ENCODE measurements at places on chromosomes 13 and 19.

- peak; percentile 70 for DNase-seq
Measured at GRCh38 chr19:16899566-16900075, 10.8 kb downstream of the F2RL3 start.

- peak; percentile 39 for DNase-seq
Measured at GRCh38 chr13:78589206-78589605, 14.1 kb downstream of the POU4F1 start.

DNA sequence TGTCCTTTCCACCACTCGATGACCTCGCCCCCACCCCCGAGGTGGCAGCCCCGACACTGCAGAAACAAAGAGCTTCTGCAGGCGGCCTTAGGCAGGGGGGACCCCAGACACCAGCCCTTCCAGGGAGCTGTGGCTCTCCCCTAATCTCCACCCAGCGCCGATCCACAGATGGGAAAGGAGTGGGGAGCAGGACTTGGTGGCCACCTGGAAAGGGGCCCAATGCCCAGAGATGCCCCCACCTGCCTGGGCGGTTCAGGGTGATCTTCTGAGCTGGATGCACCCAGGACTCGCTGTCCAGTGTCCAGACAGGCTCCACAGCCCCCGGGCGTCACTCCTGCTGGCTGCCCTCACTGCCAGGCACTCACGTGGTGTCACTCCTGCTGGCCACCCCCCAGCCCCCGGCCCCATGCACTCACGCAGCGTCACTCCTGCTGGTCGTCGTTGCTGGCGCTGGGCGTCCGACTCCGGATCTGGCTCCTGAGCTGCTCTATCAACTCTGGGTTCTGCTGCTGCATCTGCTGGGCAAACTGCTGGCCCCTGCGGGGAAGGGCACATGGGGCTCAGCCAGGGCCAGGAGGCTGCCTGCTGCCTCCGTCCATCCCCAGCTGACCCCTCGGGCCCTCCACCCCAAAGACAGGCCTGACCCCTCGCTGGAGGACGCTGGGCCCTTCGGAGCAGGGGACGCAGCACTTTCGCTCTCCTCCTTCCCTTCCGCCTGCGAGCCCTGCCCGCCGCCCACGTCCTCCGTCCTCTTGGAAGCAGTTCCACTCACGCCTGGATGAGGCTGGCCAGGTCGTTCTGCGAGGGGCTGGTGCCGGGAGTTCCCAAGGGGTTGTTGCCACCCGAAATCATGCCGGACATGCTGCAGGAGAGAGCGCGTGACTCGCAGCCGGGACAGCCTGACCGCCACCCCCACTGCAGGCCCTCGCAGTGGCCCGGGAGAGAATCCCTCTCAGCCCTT lies 17.4 kb upstream of the SLC39A3 start:
- DNase-seq = no peak

DNA sequence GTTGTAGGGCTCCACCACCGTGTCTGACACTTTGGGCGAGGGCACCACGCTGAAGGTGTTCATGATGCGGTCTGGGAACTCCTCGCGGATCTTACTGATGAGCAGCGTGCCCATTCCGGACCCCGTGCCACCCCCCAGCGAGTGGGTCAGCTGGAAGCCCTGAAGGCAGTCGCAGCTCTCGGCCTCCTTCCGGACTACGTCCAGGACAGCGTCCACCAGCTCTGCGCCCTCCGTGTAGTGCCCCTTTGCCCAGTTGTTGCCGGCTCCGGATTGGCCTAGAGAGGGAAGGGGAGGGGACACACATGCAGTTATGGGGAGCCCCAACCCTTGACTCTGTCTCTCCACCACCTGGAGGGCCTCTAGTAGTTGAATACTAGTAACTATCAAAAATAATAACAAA lies 6.2 kb downstream of the TUBB4A start:
- no peak for DNase-seq

GRCh38 chr13:102207680-102208342 lies 194.0 kb downstream of the FGF14 start:
- DNase-seq = no peak

GRCh38 chr19:13138171-13138915 lies 11.8 kb downstream of the STX10 start:
- DNase-seq = no peak

GRCh38 chr13:40406405-40407120 lies 259.9 kb downstream of the FOXO1 start:
- DNase-seq = no peak

All from testis (tissue), 5 donors.